ENCODE measurements at places on chromosomes 5 and 9. TPM values are rescaled to one million over a fixed set of nuclear protein-coding genes. Genes with fewer than 3 reads are reported as not detected.

DNA sequence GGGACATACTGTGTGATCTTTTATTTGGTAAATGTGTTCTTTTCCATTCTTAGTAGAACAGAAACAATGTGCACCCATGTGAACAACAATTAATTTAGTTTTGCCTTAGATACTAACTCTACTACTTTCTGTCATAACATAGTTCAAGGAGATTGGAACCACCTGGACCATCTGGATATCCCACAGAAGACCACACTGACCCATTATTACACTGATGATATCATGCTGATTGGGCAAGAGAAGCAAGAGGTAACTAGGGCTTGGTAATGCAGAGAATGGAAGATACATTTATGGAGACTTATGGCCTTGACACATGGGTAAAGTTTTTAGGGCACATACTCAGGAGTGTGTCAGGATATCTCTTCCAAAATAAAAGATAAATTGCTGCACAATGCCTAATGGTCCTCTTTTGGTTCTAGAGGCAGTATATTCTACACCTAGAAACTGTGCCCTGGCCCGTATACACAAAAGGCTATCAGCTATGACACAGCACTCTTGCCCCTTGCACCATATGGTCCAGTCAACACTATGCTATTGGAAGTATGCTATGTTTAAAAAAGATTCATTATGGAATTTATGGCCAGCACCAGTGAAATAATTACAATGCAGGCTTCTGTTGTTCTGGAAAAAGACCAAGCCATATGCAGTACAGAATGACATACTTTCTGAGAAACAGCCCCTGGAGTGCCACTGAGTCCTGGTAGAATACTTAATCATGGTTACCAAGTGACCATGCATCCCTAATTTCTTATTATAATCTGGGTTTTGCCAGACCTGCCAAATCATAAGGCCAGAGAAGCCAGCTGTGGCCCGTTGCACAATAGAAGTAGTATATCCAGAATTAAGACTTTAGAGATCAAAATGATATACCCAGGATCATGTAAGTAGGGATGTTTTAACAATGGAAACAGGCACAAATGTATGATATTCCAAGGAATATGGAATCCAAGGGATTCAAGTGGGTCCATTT lies 41.6 kb upstream of the MROH2B start:
- no peak for DNase-seq

GRCh38 chr5:67426961-67427849 lies 230.6 kb upstream of the CD180 start:
- no peak for DNase-seq

- DNase-seq, result no peak
These were observed 1.5 kb downstream of the CTNNA1 start for GRCh38 chr5:138754699-138755057.

DNA sequence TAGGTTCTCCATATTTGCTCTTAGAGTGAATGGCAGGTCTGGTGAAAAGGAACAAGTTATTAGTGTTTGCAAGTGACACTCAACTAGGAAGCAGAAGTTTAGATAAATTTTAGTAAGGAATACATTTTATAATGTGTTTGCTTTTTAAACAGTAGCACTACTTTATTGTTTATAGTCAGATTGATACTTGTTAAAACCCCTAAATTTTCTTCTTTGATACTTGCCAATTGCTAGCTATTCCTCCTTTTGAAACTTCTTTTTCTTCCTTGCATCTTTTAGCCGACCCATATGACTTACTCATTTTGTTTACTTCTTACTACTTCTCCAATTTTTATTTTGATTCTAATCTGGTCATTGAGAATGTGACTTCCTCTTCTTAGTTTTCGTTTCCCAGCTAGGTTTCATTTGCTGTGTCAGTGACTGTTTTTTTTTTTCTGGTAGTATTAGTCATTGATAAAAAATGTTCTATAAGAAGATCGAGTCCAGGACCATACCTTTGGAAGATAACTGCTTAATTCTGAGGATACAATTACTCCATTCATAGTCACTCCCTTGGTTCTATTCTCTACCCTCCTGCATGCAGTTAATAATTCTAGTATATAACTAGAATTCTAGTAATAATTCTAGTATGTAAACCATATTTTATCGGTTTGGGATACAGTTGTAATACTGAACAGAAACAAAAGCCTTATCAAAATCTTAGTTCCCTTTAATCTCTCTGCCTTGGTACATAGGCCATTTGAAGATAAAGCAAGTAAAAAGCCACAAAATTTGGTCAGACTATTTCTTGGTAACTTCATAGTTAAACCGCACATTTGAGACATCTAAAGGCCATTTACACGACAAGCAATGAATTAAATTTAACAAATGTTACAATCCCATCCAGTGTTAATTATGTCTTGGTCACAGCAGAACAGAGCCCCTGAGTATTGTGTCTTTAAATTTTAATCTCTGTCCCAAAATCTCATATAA lies 2.8 kb upstream of the RICTOR start:
- DNase-seq, result no peak

GRCh38 chr9:5846096-5846495 lies 13.2 kb upstream of the ERMP1 start:
- no peak for DNase-seq

- no peak for DNase-seq
These were observed 165.2 kb upstream of the MSX2 start for GRCh38 chr5:174559141-174559540.

DNA sequence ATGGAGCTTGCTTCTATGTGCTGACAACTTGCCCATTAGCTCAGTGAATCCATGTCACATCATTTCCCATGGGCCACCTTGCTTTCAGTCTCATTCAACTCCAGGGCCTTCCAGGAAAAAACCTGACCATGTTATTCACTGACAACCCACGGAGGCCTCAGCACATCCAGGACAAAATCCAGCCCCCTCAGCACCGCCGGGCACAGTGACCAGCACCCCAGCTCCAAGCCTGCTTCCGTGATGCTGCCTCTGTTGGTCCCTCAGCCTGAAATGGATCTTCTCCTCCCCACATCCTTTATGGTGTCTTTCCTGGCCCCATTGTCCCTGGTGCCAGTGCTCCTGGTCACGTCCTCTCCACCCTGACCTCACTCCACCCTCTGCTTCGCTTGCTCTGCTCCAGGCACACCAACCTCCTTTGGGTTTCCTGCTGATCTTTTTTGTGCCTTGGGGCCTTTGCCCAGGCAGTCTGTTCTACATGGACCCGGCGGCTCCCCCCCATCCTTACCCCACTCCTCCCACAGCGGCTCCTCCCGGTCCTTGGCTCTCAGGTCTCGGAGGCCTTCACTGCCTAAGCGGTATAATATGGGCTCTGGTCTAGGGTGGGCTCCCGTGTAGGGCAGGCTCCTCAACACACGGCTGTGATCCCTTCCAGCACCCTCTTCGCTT lies 25.0 kb downstream of the ANKS6 start:
- DNase-seq, result no peak

DNA sequence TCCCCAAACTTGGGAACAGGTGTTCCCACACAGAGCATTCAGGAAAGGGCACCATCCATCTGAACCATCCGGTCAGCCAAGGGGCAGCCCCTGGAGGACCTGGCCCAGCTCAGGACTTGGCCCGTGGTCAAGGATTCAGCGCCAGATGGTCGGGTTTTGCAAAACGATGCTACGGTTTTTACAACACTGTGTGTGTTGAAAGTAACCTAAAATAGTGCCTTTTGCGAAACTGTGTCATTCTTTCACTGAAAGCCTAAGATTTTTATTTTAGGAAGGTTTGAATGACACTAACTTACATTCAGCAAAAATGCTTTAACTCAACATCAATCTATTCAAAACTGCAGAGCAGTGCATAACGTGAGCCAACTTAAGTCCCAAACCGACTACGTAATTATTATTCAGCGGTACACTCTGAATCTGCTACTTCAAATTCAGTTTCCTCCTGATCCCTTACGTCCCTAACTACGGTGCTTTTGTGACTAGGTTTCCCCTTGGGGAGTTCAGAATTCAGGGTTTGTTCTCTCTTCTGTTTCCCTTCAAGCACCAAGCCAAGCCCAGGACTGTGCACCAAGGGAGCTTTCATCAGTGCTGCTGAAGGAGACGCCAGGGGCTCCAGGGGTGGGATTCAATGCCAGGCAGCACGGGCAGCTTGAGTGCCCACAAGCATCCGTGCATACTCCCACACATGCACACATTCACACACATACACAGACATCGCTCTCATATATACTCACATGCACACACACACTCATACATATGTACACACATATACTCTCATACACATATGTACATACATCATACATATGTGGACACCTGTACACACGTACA lies 25.8 kb downstream of the LPCAT1 start:
- no peak for DNase-seq

DNA sequence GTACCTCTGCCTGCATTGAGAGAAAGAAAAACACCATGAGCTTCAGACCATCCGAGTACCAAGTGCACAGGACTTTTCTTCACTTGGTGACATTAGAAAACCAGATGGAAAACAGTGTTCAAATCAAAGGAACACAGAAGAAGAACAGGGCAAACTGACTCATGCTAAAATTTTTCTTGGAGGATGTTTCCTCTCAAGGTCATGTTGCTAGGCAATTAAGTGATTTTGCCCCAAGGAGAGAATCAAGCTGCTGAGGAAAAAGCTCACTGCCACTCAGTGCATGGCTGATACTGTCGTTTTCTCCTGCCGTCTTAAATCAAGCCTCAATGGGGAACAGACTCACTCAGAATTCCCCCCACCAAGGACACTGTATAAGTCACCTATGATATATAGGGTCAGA lies 57.9 kb upstream of the SIMC1 start:
- no peak for DNase-seq

- no peak for DNase-seq
These were observed at the start of gene SIT1 for GRCh38 chr9:35650341-35651158. Gene SIT1, minus strand, starts transcription at chr9:35650931. Its CDS starts 78 bp downstream, at chr9:35650853.

DNA sequence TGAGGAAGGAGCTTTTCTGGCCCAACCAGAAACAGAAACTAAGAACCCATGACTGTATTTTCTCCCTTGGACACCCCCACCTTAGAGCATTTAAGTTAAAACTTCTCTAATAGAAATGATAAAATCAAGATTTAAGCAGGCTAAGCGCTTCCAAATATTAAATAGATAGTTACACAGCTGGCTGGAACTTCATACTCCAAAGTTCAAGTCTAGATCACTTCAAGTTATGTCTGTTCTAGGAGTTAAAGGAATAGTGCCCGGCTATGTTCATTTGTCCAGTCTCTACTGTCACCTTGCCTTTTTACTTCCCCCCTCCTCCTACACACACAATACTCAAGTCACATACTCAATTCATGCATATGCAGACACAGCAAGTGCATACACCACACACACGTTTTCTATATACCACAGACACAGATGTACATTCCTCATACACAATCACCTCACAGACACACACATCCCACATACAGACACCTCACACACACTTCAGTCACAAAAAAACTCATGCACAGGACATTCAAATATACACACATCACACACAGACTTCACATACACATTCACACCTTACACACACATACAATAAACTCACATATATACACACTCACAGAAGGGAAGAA lies 237.7 kb downstream of the PDE4D start:
- DNase-seq, result no peak

DNA sequence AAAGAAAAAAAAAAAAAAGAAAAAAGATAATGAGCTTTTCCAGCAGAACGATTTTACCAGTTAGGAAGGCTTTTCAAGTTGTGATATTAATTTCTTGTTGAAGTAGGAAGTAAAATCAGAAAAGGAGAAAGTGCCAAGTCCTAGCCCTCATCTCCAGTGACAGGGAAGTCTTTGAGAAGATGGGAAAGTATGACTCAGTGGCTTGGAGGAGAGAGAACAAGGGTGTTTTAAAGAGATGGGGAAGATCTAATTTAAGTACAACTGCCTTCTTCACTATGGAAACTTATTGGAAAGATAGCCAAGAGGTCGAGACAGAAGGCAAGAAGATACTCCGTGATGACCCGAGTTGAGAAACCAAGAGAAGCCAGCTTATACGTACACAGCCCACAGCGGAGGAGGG lies 22.6 kb downstream of the FGF1 start:
- DNase-seq, result no peak

- no peak for DNase-seq
These were observed 182.1 kb downstream of the RFX3 start for GRCh38 chr9:3343671-3344070.

DNA sequence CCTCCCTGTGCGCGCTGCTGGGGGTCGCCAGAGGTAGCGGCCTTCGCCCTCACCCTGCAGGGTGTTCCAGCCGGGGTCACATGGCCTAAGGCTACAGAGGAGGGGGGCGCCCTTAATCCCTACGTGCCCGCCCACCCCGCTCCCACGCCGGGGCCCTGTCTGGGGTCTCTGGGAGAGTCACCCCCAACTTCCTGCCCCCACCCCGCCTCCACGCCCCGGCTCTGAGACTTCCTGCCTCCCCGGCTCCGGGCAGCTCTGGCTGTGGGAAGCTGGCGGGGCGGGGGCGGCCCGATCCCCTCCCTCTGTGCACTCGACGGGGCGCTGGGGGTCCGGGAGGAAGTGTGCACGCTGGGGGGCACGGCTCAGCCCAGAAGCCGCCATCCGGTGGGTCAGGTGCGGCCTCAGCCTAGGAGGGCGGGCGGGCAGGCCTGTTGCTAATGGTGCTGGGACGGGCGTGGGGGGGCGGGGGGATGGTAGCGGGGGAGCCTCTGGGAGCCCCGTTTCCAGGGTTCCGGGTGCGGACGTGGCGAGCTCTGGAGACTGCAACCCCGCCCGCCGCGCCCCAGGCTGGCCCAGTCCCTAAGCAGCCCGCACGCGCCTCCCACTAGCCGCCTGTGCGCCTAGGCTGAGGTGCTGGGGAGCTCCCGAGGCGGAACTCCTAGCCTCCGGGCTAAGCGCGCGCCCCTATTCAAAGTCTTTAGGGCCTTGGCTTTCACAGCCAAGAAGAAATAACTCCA lies 61.6 kb downstream of the CXXC5 start:
- no peak for DNase-seq

- DNase-seq, result no peak
These were observed 6.5 kb downstream of the TMEM161B start for GRCh38 chr5:88262116-88262515.

The TAF1L gene
- total RNA-seq, result not detected

The ZFP37 gene
- total RNA-seq, result 3.3 TPM

The FGF10 gene
- 7.5 TPM for total RNA-seq

The PROB1 gene
- total RNA-seq, result 4.3 TPM

The F2RL2 gene
- total RNA-seq, result not detected

The NUTM2F gene
- total RNA-seq, result not detected

The PCDHB3 gene
- 1.1 TPM for total RNA-seq

The SLC2A6 gene
- total RNA-seq, result 8.7 TPM

The IL5 gene
- not detected for total RNA-seq

The FRMD3 gene
- total RNA-seq, result 8.5 TPM

The CATSPER3 gene
- not detected for total RNA-seq

Measured in ascending aorta (tissue), 2 donors.